ENCODE measurements at places on chromosomes 12 and 14.

- DNase-seq = peak; percentile 47
Measured at GRCh38 chr14:105168979-105169507, 467 bp upstream of the JAG2 start.

GRCh38 chr14:93803408-93804318 is 15.4 kb upstream of the PRIMA1 start:
- DNase-seq = no peak

- no peak for DNase-seq
Measured at GRCh38 chr12:108495823-108496579, 19.1 kb upstream of the FICD start.

GRCh38 chr12:5068126-5068525 is 24.4 kb downstream of the KCNA5 start:
- DNase-seq = no peak

DNA sequence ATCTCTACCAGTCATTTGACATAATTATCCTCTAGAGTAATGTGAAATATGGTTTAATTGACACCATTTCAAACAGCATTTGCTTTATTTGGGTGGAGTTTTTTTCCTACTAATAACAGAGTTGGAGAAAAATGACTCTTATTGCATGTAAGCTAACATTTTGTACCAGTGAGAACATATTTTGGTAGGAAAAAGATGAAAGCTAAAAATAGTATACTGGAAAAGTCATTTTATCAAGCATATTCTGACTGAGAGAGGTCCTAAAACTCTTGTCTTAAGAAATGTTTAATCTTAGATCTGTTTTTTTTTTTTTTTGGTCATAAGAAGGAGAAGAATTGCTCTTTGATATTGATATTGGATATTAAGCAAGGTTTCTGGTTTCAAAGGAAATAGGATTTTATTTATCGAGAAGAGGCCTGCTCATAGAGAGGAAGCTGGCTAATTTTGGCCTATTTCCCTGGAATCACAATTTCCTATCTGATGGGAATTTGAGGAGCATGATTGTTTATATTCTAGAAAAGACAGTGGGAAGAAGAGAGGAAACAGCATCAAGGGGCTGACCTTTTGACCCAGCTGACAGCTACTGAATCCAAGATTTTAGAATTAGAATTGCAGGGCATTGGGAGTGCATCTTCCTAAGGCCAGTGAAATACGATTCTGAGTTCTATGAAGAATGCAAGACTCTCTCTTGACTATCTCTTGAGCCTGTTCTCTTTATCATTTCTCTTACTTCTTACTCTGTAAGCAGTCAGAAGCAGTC is 19.4 kb downstream of the OTOGL start:
- DNase-seq = no peak

DNA sequence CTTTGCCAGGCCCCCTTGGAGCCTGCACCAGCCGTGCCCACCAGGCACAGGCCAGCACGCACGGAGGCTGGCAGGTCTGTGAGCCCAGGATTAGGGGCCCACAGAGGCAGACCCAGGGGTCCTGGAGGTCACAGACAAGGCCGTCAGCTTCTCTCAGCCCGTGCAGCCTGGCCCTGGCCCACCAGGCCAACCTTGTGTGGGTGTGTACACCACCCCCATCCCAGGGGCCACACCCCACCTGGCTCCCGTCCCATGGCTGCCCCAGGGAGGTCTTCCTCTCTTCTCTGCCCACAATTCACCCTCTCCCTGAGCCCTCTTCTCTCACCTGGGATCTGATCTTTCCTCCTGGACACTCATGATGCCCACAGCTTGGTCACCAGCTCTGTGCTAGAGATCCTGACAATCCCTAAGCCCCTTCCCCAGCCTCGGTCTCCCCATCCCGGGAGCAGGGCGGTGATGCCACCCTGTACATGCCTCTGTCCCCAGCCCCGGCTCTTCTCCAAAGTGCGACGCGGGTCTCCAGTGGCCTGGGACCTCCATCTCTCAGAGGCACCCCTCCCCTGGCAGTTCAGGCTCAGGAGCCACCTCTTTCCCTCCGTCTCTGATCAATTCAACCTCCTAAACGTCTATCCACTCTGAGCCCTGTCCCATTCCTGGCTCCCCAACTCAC is 31.1 kb upstream of the GPR132 start:
- DNase-seq = no peak

- no peak for DNase-seq
Measured at GRCh38 chr14:61549425-61549824, 145.9 kb upstream of the HIF1A start.

DNA sequence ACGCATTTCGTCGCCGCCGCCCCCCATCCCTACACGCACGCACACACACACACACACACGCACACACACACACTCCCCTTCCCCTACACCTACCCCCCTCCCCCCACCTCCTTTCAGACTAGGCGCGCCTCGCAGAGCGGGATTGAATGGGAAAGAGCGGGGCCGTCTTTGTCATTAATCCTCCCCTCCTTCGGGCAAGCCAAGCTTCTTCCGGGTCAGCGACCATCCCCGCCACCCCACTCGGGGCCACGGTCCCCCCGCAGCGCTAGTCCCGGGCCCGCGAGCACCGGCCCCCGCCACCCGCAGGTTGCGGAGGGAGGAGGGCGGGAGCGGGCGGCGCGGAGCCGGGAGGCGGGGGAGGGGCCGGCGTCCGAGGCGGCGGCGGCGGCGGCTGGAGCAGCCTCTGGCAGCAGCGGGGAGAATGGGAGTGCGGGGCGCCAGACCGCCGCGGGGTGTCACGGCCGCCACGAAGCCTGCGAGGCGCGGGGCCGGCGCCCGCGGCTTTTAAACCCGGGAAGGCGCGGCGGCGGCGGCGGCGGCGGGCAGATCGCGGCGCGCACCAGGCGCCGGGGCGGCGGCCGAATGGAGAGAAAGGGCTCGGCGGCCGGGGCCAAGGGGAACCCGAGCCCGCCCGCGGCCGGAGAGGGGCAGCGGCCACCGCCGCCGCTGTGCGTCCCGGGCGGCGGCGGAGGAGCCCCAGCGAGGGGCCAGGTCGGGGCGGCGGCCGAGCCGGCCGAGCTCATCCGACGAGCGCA is at the start of gene TTC9:
TTC9 (plus strand) TSS at position 369 of the 755 bp plus-strand sequence; CDS start at position 583, 214 bp downstream.
- peak; percentile 38 for DNase-seq

GRCh38 chr12:53265783-53266182 is 2.3 kb upstream of the ESPL1 start:
- DNase-seq = no peak

- DNase-seq = no peak
Measured at GRCh38 chr14:23577004-23577681, 1.4 kb downstream of the JPH4 start.

DNA sequence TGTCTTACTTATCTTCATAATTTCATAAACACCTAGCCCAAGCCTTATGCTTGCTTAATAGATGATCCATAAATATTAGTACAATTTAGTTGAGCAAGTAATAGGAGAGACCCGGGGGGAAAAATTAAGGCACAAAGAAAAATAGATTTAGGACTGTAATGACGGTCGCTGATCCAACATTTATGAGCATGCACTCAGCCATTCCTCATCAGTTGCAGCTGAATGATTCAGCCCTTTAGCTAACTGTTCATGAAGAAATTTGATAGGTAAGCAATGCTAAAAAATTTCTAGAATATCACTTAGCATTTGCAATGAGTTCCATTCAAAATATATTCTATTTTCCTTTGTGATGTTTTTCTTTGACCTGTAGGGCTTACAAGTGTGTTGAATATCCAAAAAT is 163.2 kb downstream of the PTPRO start:
- DNase-seq = no peak

GRCh38 chr14:50717811-50718210 is 49.7 kb upstream of the SAV1 start:
- DNase-seq = no peak

GRCh38 chr14:65772921-65773574 is 360.5 kb downstream of the FUT8 start:
- DNase-seq = no peak

DNA sequence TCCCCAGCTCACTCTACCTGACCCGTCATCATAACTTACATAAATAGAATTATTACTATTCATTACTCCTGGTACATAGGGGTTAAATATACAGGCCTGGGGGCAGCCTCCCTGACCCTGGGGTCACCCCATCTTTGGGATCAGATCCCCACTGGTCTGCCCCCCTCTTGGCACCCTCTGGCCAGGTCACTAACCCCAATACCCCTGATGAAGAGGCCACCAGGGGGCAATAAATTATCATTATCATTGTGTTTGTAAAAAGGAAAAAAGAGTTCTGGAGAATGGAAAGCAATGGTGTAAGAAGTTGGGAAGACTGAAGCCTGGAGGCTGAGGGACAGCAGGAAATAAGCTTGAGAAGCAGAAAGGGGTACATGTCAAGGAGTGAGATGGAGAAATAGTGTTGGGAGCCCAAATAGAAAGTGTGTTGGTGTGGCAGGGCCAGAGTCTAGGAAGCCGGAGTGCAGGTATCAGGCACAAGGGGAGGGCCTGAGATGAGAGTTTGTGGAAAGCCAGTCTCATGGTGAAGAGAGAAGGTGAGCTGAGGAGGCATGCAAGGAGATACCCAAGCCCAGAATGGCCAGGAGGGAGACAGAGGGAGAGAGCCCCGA is 6.1 kb upstream of the AAAS start:
- DNase-seq = no peak

DNA sequence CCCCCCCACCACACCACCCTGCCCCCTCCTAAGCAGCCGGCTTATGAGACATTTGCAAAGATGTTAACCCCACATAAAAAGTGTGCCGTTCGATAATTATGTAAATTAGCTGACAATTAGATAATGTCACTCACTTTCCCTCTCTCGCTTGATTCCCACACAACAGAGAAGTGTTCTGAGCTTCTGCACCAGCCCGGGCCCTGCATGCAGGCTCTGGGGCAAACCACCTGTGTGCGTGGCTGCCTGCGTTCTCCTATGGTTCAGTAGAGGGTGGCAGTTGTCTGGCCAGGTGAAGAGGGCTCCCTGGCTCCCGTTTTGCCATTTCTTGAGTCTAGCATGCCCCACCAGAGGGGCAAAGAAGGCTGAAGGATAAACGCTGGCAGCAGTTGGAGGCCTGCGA is 68.0 kb downstream of the NRXN3 start:
- no peak for DNase-seq

GRCh38 chr14:65637780-65638179 is 225.2 kb downstream of the FUT8 start:
- peak; percentile 37 for DNase-seq

- DNase-seq = no peak
Measured at GRCh38 chr14:26538176-26538575, 59.7 kb downstream of the NOVA1 start.

GRCh38 chr14:54503486-54503885 is 6.2 kb upstream of the CGRRF1 start:
- DNase-seq = no peak

- DNase-seq = peak; percentile 64
Measured at GRCh38 chr14:102088012-102088792, 1.4 kb upstream of the HSP90AA1 start.

Data from activated naive CD4-positive, alpha-beta T cell treated with Interleukin-2 at 50 U/mL for 16 hours (primary cell).